ENCODE measurements at places on chromosomes 7 and 10.
A peak's percentile ranks its signal among the peaks of the same experiment; 100 is the strongest.

DNA sequence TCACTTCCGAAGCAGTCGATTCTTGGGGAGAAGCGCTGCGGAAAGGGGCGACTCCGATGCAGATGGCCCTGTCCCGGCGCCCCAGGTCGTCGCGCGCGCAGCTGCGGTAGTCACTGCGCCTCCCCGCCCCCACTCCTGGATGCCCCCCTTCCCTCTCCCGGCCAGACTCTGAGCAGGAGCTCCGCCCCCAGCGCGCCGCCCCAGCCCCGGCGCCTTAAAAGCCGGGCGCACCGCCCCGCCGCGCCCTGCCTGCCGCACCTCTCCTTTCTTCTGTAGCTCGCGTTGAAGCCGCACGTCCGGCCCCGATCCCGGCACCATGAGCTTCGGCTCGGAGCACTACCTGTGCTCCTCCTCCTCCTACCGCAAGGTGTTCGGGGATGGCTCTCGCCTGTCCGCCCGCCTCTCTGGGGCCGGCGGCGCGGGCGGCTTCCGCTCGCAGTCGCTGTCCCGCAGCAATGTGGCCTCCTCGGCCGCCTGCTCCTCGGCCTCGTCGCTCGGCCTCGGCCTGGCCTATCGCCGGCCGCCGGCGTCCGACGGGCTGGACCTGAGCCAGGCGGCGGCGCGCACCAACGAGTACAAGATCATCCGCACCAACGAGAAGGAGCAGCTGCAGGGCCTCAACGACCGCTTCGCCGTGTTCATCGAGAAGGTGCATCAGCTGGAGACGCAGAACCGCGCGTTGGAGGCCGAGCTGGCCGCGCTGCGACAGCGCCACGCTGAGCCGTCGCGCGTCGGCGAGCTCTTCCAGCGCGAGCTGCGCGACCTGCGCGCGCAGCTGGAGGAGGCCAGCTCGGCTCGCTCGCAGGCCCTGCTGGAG, at the start of gene INA:
TSS of gene INA (plus strand) at position 243 of the 817 bp plus-strand sequence. CDS start at position 317, 74 bp downstream.
- H3K36me3 ChIP-seq, result no peaks in the 10 kb centered on the region
- H3K4me1 ChIP-seq, result peaks cover 18% of the 10 kb centered on the region
- peaks cover 55% of the 10 kb centered on the region for H3K27me3 ChIP-seq
- DNase-seq, result peak; percentile 12

GRCh38 chr10:8056378-8056777, 1.9 kb downstream of the GATA3 start:
- peak overlapping the region; percentile 96 for H3K4me3 ChIP-seq
- H3K4me1 ChIP-seq, result peaks cover 67% of the 10 kb centered on the region
- H3K27ac ChIP-seq, result peak overlapping the region; percentile 76
- no peak for DNase-seq
- H3K27me3 ChIP-seq, result peaks cover 17% of the 10 kb centered on the region

DNA sequence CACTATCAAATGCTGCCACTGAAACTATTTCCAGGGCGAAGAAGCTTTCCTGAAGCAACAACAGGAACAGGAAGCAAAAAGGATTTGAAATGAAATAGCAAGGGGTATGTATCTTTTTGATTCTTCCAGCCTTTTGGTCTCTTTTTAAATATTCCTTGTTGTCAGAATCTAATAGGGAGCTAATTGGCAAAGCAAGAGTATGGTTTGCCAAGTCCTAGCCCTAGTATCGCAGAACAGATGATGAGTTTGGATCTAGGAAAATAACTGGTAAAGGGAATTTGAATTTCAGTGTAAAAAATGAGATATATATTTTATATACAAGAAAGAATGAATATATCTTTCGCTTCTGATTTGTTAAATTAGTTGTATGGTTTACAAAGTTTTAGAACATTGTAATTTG, 252.5 kb downstream of the ANKRD7 start:
- H3K36me3 ChIP-seq, result no peaks in the 10 kb centered on the region
- no peak overlapping the region for H3K4me3 ChIP-seq
- no peak for DNase-seq
- no peaks in the 10 kb centered on the region for H3K27me3 ChIP-seq
- no peak overlapping the region for H3K27ac ChIP-seq

- no peak overlapping the region for H3K4me3 ChIP-seq
- H3K4me1 ChIP-seq, result no peaks in the 10 kb centered on the region
- no peak for DNase-seq
- H3K27me3 ChIP-seq, result no peaks in the 10 kb centered on the region
- no peak overlapping the region for H3K27ac ChIP-seq
These were observed 45.4 kb upstream of the CACNB2 start for GRCh38 chr10:18094793-18095192.

DNA sequence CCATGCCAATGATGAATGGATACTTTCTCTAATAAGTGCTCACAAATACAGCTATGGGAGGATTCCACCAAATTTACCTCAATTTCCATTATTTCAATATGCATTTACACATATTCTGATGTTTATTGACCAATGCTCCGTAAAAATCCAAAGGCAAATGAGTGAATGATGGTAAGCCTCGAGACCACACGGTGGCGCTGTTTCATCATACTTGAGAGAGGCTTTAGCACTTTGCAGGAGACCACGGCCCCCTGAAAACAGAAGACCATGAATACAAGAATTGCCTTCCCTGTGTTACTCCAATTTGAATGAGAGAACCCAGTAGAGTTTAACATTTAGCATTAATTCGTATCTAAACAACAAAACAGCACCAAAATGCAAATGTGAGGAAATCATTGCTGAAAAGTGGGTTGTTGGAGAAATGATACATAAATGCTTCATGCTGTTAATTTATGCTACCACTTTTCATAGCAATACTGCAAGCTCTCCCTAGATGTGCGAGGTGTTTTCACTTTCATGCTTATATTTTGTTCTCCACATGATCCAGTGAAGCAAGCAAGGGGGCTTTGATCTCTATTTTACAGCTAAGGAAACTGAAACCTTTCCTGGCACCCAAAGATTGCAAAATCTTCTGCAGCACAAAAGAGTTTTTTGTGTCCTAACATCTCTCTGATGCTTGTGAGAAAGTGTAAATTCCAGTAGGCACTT, 35.4 kb downstream of the TRIL start:
- no peaks in the 10 kb centered on the region for H3K27me3 ChIP-seq
- peak; percentile 49 for DNase-seq
- no peak overlapping the region for H3K4me3 ChIP-seq
- peaks cover 7% of the 10 kb centered on the region for H3K4me1 ChIP-seq
- no peak overlapping the region for H3K27ac ChIP-seq

GRCh38 chr7:39248692-39249090, 271.0 kb downstream of the POU6F2 start:
- H3K27ac ChIP-seq, result no peak overlapping the region
- no peaks in the 10 kb centered on the region for H3K27me3 ChIP-seq
- H3K4me3 ChIP-seq, result no peak overlapping the region
- DNase-seq, result no peak
- H3K36me3 ChIP-seq, result no peaks in the 10 kb centered on the region
- no peaks in the 10 kb centered on the region for H3K4me1 ChIP-seq

DNA sequence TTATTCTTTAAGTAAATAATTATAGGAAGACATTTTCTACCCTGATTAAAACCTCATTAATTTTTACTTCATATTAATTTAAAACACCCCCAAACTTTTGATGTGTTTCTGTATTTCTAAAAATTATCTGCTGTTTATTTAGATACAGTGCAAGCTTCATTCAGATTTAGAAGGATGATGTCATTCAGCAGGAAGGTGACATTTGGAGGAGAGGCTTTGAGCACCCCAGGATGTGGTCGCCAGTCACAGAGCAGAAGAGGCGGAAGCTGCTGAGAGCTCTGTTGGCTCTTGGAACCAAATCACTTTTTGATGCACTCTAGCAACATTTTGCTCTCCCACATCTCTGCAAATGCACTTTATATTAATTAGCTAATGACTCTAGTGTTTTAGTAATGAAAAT, 233.9 kb upstream of the CACNA2D1 start:
- peak; percentile 64 for DNase-seq
- H3K27ac ChIP-seq, result peak overlapping the region; percentile 32
- H3K4me1 ChIP-seq, result peaks cover 4% of the 10 kb centered on the region
- no peaks in the 10 kb centered on the region for H3K36me3 ChIP-seq

GRCh38 chr7:146067880-146068279, 48.7 kb upstream of the CNTNAP2 start:
- DNase-seq, result no peak
- H3K4me1 ChIP-seq, result no peaks in the 10 kb centered on the region
- H3K27me3 ChIP-seq, result no peaks in the 10 kb centered on the region
- no peak overlapping the region for H3K4me3 ChIP-seq

GRCh38 chr7:135784013-135784412, 35.4 kb upstream of the FAM180A start:
- H3K27ac ChIP-seq, result no peak overlapping the region
- no peak overlapping the region for H3K4me3 ChIP-seq
- no peaks in the 10 kb centered on the region for H3K36me3 ChIP-seq

- H3K27ac ChIP-seq, result no peak overlapping the region
- no peaks in the 10 kb centered on the region for H3K4me1 ChIP-seq
- no peak overlapping the region for H3K4me3 ChIP-seq
- no peak for DNase-seq
These were observed 79.3 kb downstream of the AVL9 start for GRCh38 chr7:32574626-32575025.

- H3K36me3 ChIP-seq, result no peaks in the 10 kb centered on the region
- no peak overlapping the region for H3K27ac ChIP-seq
- H3K4me3 ChIP-seq, result no peak overlapping the region
- peaks cover 6% of the 10 kb centered on the region for H3K4me1 ChIP-seq
- DNase-seq, result no peak
- H3K27me3 ChIP-seq, result no peaks in the 10 kb centered on the region
These were observed 8.2 kb upstream of the MTPAP start for GRCh38 chr10:30357075-30357801.

DNA sequence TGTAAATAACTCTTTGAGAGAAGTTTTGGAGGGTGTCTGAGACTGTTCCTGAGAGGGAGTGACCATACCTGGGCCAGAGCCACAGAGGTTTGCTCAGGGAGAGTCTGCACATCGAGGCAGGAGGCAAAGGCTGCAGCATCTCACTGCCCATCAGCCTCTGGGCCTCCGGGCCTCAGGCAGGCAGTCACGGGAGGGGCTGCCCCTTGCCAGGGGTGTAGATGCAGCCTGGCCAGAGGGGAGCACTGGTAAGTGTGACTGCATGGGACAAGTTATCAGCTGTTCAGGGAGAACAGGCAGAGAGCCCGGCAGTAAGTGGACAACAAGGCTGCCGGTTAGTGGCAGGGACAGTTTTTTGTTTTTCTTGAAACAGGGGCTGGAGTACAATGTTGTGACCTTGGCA, 55.9 kb downstream of the ZNF467 start:
- H3K27me3 ChIP-seq, result no peaks in the 10 kb centered on the region
- no peak overlapping the region for H3K27ac ChIP-seq
- no peak overlapping the region for H3K4me3 ChIP-seq
- peaks cover 23% of the 10 kb centered on the region for H3K36me3 ChIP-seq

DNA sequence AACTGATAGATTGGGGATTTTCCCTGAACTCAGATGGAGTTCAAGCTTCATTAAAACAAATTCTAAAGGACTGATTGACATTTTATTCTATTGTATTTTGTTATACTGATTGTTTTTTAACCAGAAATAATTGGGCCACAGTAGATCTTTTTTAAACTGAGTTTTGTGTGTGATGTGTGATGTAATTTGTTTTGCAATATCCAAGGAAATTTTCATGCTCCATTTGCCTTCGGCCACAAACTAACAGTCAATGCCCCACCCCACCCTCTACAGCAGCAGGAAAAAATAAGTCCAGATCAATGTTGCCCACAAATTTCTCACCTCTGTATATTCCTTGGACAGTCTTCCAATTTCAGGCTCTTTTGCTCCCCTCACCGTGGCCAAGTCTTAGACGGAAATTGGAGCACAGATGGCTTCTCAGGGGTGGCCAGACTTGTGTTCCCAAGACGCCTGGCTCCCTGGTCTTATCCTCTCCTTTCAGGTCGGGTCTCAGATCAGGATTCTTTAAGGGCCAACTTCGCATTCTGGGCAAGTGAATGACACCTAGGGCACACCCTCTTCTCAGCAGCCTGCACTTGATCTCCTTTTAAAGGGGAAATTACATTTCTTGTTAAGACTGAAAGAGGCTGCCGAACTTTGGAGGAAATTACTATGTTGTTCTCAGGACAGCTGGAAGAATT, at the start of gene SVOPL:
TSS of gene SVOPL (minus strand) at position 506 of the 680 bp plus-strand sequence. CDS start 22,317 bp downstream, outside the sequence.
- no peaks in the 10 kb centered on the region for H3K4me1 ChIP-seq
- DNase-seq, result no peak
- no peaks in the 10 kb centered on the region for H3K36me3 ChIP-seq
- H3K27me3 ChIP-seq, result no peaks in the 10 kb centered on the region
- H3K4me3 ChIP-seq, result no peak within 1 kb of the TSS

- no peaks in the 10 kb centered on the region for H3K36me3 ChIP-seq
- no peak overlapping the region for H3K4me3 ChIP-seq
- DNase-seq, result no peak
- H3K27ac ChIP-seq, result no peak overlapping the region
- H3K4me1 ChIP-seq, result no peaks in the 10 kb centered on the region
- H3K27me3 ChIP-seq, result no peaks in the 10 kb centered on the region
These were observed 59.6 kb upstream of the CAPZA2 start for GRCh38 chr7:116802746-116803152.

GRCh38 chr10:100019787-100020141, 10.0 kb upstream of the DNMBP start:
- H3K27ac ChIP-seq, result no peak overlapping the region
- DNase-seq, result no peak
- H3K36me3 ChIP-seq, result no peaks in the 10 kb centered on the region
- no peaks in the 10 kb centered on the region for H3K27me3 ChIP-seq
- no peak overlapping the region for H3K4me3 ChIP-seq
- H3K4me1 ChIP-seq, result peaks cover 4% of the 10 kb centered on the region

- peaks cover 82% of the 10 kb centered on the region for H3K4me1 ChIP-seq
- H3K4me3 ChIP-seq, result no peak overlapping the region
- peak overlapping the region; percentile 15 for H3K27ac ChIP-seq
- DNase-seq, result no peak
These were observed 118.3 kb downstream of the FAM53B start for GRCh38 chr10:124625831-124626238.

GRCh38 chr7:3844540-3845151, 543.6 kb downstream of the SDK1 start:
- no peak overlapping the region for H3K27ac ChIP-seq
- H3K4me1 ChIP-seq, result no peaks in the 10 kb centered on the region

- no peaks in the 10 kb centered on the region for H3K27me3 ChIP-seq
- no peak overlapping the region for H3K27ac ChIP-seq
- no peak for DNase-seq
- peaks cover 31% of the 10 kb centered on the region for H3K4me1 ChIP-seq
- peaks cover 65% of the 10 kb centered on the region for H3K36me3 ChIP-seq
These were observed 6.9 kb downstream of the PPIF start for GRCh38 chr10:79354141-79354540.

GRCh38 chr7:19670806-19671205, 38.0 kb downstream of the POLR1F start:
- DNase-seq, result no peak
- H3K4me1 ChIP-seq, result no peaks in the 10 kb centered on the region
- H3K36me3 ChIP-seq, result no peaks in the 10 kb centered on the region
- no peak overlapping the region for H3K4me3 ChIP-seq
- no peaks in the 10 kb centered on the region for H3K27me3 ChIP-seq
- H3K27ac ChIP-seq, result no peak overlapping the region

Data from CD4-positive, alpha-beta T cell (primary cell).